Effector CD4-positive, alpha-beta T cell (primary cell): ENCODE measurements at places on chromosomes 7 and 10.

DNA sequence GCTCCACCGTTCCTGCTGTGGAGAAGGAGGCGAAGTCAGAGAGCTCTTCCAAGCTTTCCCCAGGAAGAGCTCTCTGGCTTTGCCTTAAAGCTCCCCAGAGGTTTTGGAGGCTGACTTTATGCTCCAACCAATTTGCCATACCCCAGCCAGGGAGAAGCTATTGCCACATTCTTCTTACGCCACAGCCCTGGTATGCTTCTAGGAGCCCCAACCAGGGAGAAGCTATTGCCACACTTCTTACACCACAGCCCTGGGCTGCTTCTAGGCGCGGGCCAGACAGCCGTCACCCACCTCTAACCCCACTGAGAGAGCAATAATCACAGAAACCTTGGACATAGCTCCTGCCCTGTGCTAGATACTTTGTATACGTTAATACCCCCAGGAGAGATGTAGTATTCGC lies 951 bp downstream of the ELOVL3 start:
- DNase-seq = no peak

GRCh38 chr7:124155432-124156022 lies 122.7 kb upstream of the TMEM229A start:
- no peak for DNase-seq

- DNase-seq = no peak
Measured at GRCh38 chr10:44463511-44464121, 78.7 kb upstream of the CXCL12 start.

GRCh38 chr7:95316588-95316987 lies 7.7 kb downstream of the PON1 start:
- no peak for DNase-seq

DNA sequence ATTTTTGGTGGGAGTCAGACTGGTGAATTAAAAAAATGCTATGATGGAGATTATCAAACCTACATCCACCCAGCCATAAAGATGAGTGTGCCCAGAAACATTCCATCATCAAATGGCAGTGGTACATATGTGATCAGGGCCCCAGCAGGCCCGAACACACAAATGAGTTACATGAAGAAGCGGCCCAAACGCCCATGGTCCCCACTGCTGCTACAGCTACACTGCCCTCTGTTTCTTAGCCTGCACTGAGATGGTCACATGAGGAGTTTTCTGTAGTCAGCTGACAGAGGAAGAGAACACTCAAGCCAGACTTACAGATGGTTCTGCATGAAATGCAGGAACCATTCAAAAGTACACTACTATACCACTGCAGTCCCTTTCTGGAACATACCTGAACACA lies 96.4 kb upstream of the ARID5B start:
- no peak for DNase-seq

DNA sequence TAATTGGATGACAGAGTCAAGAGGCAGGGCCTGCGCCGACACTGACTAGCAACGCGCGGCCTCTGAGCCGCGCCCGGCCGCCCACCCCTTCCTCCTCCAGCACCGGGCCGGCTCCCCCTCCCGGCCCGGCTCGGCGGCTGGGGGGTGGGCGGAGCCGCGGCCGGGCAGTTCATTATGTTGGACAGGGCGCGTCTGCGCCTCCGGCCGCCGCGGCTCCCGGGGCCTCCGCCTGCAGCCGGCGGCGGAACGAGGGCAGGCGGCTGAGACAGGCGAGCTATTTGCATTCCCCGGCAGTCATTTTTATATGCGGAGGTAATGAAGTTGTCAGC lies 106.7 kb downstream of the SNX10 start:
- no peak for DNase-seq

- DNase-seq = no peak
Measured at GRCh38 chr10:114489521-114490310, 85.4 kb upstream of the AFAP1L2 start.

GRCh38 chr10:22620140-22620857 lies 94.1 kb downstream of the PIP4K2A start:
- DNase-seq = no peak

DNA sequence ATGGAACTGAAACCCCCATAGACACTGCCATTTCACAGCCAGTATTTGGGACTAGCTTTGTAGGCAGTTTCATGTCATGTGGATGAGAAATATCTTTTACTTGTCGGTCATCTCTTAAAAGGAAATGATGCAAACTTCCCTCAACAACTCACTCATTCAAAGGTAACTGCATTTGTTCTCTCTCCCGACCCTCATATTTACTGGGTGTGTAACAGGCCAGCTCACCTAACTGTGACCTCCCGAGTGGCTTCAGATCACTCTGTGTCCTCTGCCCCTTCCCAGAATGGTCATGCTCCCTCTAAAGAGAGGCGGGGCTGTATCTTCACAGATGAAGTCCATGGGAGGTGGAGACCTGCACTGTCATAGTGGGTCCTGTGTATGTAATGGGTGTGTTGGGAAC lies 14.7 kb downstream of the LRRC18 start:
- no peak for DNase-seq

DNA sequence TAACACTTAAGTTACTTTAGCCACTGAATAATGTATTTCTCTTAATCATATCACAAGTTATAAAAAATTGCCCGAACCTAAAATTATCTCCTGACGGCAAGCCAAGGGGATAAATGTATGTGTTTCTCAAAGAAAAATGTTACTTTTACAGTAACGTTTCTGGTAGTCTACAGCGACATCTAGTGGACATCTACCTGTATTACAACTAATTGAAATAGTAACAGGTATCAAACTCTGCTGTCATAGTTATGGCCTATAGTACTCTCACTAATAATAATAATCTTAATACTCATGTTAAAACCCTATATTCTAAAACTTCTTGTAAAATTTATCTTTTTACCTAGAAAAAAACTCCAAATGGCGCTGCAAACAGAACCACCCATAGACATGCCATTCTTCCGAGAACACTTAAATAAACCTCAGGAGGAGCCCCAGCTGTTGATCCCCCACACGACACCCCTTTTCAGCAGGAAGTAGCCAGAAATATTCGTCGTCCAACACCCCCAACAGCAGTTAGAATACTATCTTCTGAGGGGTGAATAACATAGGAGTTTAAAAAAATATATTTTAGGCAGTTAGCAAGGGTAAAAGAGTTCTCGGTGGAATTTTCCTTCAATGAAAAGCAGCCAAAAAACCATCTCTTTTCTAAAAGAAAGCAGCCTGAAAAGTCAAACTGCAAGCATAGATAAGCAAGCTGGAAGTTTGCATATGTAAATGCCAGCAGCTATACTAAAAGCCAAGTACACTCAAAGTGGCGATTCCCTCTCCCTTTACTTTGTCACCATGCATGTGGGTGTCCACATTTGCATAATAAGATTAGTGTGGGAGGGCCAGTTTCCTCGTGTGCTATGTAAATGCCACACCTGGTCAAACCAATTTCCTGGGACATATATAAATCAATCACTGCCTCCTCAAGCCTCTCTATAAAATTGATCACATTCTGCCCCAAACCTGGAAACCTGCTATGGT lies 40.5 kb upstream of the ZNF107 start:
- DNase-seq = no peak

- DNase-seq = no peak
Measured at GRCh38 chr7:158726277-158726807, 21.7 kb upstream of the NCAPG2 start.

DNA sequence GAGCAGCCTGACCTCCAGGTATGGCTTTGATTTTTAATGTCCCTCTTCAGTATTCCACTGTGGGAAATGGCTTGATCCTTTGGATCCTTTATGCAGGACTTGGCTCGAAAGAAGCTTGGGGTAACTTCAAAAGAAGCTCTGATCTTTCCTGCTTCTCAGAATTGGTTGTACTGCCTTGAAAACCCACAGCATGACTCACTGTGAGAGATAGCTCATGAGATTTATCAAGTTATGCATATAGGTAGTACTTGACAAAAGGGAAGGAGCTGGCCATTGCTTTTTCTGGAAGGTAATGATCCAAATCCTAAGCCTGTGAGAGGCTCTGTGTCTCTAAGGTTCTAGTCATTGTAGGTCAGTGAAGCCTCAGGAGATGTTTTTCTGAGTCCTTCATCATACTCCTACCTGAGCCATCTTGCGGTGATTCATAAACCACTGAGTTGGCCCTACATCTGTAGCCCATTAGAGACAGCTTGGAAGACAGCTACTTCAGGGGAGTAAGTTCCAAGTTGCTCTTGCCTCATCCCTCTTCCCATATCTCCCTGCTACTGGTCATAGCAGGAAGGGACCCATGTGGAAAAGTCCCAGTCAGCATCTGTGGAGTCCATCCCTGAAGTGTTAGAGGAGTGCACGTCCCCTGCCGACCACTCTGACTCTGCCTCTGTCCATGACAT lies 36.7 kb upstream of the NFKB2 start:
- DNase-seq = no peak

GRCh38 chr7:95478272-95479037 lies 7.3 kb upstream of the ASB4 start:
- no peak for DNase-seq

DNA sequence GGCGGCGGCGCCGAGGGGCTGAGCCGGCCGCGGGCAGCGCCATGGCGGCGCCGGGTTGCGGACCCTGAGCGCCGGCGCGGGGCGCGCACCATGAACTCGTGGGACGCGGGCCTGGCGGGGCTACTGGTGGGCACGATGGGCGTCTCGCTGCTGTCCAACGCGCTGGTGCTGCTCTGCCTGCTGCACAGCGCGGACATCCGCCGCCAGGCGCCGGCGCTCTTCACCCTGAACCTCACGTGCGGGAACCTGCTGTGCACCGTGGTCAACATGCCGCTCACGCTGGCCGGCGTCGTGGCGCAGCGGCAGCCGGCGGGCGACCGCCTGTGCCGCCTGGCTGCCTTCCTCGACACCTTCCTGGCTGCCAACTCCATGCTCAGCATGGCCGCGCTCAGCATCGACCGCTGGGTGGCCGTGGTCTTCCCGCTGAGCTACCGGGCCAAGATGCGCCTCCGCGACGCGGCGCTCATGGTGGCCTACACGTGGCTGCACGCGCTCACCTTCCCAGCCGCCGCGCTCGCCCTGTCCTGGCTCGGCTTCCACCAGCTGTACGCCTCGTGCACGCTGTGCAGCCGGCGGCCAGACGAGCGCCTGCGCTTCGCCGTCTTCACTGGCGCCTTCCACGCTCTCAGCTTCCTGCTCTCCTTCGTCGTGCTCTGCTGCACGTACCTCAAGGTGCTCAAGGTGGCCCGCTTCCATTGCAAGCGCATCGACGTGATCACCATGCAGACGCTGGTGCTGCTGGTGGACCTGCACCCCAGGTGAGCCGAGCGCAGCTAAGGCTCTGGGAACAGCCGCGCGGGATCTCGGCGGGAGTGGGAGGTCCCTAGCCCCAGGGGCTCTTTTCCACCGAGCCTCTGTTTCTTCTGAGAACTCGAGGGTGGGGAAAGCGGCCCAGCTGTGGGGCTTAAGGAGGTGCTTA lies at the start of gene GPR26:
Gene GPR26 (plus strand): TSS at position 38 of the 919 bp plus-strand sequence. CDS start 53 bp downstream, at position 91.
- DNase-seq = no peak

DNA sequence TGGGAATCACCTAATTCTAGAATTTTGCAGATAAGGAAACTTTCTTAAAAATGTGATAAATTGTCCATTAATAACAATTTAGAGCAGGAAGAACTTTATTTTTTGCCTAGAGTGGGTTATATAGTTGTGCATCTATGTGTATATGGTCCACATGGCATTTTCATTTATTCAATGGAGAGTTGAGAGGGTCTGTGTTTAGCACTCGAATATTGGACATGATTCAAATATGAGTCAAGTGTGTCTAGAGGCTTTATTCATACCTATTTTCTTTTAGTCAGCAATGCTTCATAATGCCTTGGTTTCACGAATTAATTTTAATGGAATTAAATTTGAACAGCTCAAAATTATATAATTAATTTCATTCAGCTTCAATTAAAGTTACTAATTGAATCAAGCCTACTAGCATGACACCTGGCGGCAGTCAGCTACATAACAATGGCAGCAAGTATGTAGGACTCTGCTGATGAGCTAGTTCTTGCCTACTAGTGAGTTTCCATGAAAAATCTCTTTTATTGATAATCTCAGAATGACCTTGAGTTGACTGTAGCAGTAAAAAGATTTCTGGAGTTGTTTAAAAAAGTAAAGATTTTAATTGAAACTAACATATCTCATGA lies 17.7 kb downstream of the MDFIC start:
- no peak for DNase-seq

DNA sequence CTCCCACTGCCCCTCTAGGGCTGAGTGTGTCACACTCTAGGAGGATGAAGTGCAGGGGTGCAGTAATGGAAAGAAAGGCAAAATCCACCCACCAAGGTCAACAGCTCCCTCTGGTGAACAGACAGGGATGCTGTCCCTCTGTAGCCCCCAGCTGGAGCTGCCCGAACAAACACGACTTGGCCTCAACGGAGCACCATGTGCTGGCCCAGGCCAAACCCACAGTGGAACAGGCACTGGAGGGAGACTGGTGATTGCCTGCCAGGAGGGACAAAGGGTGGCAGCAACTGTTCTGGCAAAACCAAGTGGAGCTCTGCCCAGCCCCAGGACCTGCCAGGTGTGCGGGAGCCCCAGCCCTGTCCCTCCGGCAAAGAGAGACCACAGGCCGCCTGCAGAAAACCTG lies 20.7 kb downstream of the PDIA4 start:
- no peak for DNase-seq
